Calu3 (cell line): ENCODE measurements at places on chromosomes 5 and 9. TPM values are rescaled to one million over a fixed set of nuclear protein-coding genes. Genes with fewer than 3 reads are reported as not detected.

The FBLL1 gene
- total RNA-seq: 4.9 and 6.0 TPM in 2 replicates

The GGTA1 gene
- not detected in 2 replicates for total RNA-seq

The DEPDC1B gene
- total RNA-seq: 63.1 and 80.7 TPM in 2 replicates

The ANKRD31 gene
- total RNA-seq: 1.5 and 1.7 TPM in 2 replicates

The HAVCR2 gene
- total RNA-seq: 0.17 and 0.19 TPM in 2 replicates

The SLC34A3 gene
- total RNA-seq: 0.26 and 0.34 TPM in 2 replicates

The PPIC gene
- total RNA-seq: 43.5 and 43.9 TPM in 2 replicates

The ADAMTS6 gene
- 0.86 and 1.2 TPM in 2 replicates for total RNA-seq

The RANBP17 gene
- total RNA-seq: 69.3 and 117 TPM in 2 replicates

The OBP2B gene
- total RNA-seq: not detected in 2 replicates

The PTGER4 gene
- total RNA-seq: 28.5 and 28.7 TPM in 2 replicates

The FBP1 gene
- 6.5 and 7.7 TPM in 2 replicates for total RNA-seq

GRCh38 chr5:59275510-59276324 lies 617.8 kb downstream of the PDE4D start:
- H3K4me1 ChIP-seq: no peaks in the 10 kb centered on the region
- H3K27ac ChIP-seq: peak overlapping the region; percentile 82
- H3K27me3 ChIP-seq: no peaks in the 10 kb centered on the region
- peak overlapping the region; percentile 83 for H3K4me3 ChIP-seq
- DNase-seq: peak; percentile 12
- peaks cover 8% of the 10 kb centered on the region for H3K36me3 ChIP-seq

DNA sequence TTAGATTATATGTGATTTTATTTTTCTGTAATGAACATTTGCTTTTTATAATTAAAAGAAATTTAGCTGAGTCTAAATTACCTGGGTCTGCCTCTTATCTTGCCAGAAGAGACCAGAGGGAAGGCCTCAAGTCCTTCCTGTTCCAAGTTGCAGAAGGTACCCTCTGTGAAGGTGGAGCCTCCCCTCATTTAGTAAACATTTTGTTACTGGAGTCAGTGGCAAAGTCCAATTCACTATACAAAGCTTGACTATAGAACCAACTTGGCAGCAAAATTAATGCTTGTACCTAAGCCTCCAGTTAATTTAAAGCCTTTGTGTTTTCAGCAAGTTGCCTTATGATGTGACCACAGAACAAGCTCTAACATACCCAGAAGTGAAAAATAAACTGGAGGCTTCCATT lies 42.8 kb upstream of the F2R start:
- no peaks in the 10 kb centered on the region for H3K27me3 ChIP-seq
- DNase-seq: no peak
- no peak overlapping the region for H3K4me3 ChIP-seq

DNA sequence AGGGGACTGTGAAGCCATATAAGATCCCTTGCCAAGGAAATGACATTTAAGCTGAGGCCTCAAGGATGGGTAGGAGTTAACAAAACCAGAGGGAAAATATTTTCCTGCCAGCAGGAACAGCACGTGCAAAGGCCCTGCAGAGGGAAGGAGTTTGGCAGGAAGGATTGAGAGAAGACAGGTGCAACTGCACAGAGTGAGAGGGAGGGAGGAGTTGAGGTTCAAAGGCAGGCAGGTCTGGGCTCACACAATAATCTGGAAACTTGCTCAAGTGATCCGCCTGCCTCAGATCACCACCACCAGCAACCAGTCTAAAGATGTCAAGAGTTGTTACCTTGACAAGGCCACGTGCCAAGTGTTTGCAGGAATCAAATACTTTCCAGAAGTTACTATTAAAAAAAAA lies 31.1 kb upstream of the PWWP2A start:
- DNase-seq: no peak
- H3K4me3 ChIP-seq: no peak overlapping the region
- peaks cover 7% of the 10 kb centered on the region for H3K4me1 ChIP-seq
- no peaks in the 10 kb centered on the region for H3K27me3 ChIP-seq

- H3K27ac ChIP-seq: no peak overlapping the region
- H3K36me3 ChIP-seq: no peaks in the 10 kb centered on the region
- no peaks in the 10 kb centered on the region for H3K27me3 ChIP-seq
- peaks cover 2% of the 10 kb centered on the region for H3K4me1 ChIP-seq
- DNase-seq: no peak
Observed at GRCh38 chr9:115296831-115297565, 179.0 kb upstream of the TNC start.

GRCh38 chr5:81315336-81315735 lies 13.9 kb downstream of the ZCCHC9 start:
- no peak overlapping the region for H3K4me3 ChIP-seq
- peaks cover 5% of the 10 kb centered on the region for H3K36me3 ChIP-seq

- DNase-seq: peak; percentile 26
- no peaks in the 10 kb centered on the region for H3K36me3 ChIP-seq
- peaks cover 78% of the 10 kb centered on the region for H3K27me3 ChIP-seq
- H3K4me3 ChIP-seq: no peak overlapping the region
- no peak overlapping the region for H3K27ac ChIP-seq
Observed at GRCh38 chr5:169945831-169946261, 34.4 kb downstream of the INSYN2B start.

GRCh38 chr5:103674739-103675138 lies 112.2 kb upstream of the NUDT12 start:
- DNase-seq: no peak
- H3K36me3 ChIP-seq: no peaks in the 10 kb centered on the region
- H3K27ac ChIP-seq: no peak overlapping the region
- H3K27me3 ChIP-seq: no peaks in the 10 kb centered on the region
- no peak overlapping the region for H3K4me3 ChIP-seq

DNA sequence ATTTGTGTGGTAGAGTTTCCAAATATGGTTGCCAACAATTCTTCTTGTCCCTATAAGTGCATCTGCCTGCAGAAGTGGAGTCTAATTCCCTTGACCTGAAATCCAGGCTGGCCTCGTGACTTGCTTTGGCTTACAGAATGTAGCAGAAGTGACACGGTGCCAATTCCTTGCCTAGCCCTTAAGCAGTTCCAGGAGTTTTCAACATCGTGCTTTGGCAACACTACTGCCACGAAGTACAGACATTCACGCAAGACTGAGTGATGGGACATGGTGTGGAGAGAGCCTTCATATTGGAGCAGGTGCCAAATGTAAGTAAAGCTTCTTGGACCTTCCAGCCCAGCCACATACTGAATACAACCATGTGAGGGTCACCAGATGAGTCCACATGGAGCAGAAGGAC lies 92.9 kb upstream of the NEK6 start:
- H3K36me3 ChIP-seq: no peaks in the 10 kb centered on the region
- H3K4me1 ChIP-seq: no peaks in the 10 kb centered on the region
- no peak overlapping the region for H3K27ac ChIP-seq
- DNase-seq: no peak
- no peaks in the 10 kb centered on the region for H3K27me3 ChIP-seq

DNA sequence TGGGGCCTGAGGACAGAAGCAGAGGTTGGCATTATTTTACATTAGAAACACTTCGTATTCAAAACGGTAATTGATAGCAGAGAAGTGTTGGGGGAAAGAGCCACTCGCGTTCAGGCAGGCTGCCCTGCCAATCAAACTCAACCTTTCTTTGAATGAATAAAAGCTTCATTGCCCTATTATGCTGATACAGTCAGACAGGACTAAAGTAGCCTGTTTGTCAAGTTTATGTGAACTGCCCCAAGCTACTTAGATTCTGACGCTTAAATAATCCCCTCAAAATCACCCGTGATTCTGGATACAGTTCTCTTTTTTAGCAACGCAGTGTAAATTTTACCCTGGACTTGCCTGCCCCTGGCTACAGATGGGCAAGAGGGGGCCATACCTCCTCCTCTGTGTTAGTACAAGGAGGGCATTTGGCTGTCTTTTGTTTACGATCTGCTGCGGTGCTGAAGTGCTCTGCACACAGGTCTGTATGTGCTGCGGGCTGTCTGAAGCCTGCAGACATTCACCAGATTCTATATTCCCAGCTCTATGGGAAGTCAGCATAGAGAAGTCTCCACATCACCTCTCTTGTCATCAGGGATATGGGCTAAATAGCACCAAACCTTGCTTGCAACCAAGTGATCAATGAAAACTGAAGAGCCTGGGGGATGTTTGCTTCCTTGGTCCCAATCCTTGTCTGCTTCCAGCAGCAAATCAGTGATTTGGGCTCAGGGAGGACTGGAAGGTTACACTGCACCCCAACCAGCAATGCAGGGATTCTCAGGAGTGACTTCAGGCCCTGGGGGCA lies 218.4 kb downstream of the EBF1 start:
- H3K4me1 ChIP-seq: peaks cover 9% of the 10 kb centered on the region
- no peak for DNase-seq
- no peak overlapping the region for H3K4me3 ChIP-seq
- H3K27ac ChIP-seq: no peak overlapping the region
- H3K27me3 ChIP-seq: peaks cover 73% of the 10 kb centered on the region

DNA sequence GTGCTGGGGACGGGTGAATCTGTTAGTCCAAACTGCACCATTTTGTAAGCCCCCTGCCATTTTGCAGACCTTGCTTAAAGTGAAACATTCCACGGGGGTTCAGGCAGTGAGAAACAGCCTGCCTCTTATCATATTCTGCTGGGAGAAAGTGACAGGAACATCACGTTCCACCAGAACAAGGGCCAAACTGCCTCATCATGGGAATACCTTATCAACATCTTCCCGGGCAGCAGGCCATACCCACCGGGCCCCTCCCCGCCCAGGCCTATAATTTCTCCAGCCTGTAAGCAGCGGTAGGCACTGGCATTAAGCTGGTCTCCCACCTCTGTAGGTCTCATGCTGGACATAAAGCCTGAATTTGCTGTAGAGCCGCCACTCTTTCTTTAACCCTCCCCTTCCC lies 1.5 kb upstream of the CFAP77 start:
- DNase-seq: no peak
- peaks cover 8% of the 10 kb centered on the region for H3K27me3 ChIP-seq
- H3K36me3 ChIP-seq: peaks cover 17% of the 10 kb centered on the region
- H3K4me3 ChIP-seq: no peak overlapping the region
- H3K27ac ChIP-seq: no peak overlapping the region
- H3K4me1 ChIP-seq: peaks cover 28% of the 10 kb centered on the region

DNA sequence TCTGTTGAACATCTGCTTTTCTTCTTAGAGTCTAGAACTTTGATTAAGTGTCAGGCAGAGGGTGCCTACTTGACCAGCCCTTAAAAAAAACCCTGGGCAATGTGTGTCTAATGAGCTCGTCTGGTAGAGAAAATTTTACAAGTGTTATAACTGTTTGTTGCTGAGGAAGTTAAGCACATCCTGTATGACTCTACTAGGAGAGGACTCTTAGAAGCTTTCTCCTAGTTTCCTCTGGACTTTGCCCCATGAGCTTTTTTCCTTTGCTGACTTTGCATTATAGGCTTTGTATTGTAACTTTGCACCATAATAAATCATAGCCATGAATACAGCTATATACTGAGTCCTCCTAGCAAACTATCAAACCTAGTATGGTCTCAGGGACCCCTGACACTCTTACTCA lies 39.4 kb downstream of the GNG10 start:
- no peak for DNase-seq
- no peaks in the 10 kb centered on the region for H3K4me1 ChIP-seq
- H3K4me3 ChIP-seq: no peak overlapping the region
- H3K36me3 ChIP-seq: no peaks in the 10 kb centered on the region
- no peak overlapping the region for H3K27ac ChIP-seq

GRCh38 chr9:7489036-7489435 lies 310.5 kb downstream of the DMAC1 start:
- no peak overlapping the region for H3K27ac ChIP-seq
- no peaks in the 10 kb centered on the region for H3K27me3 ChIP-seq
- no peaks in the 10 kb centered on the region for H3K36me3 ChIP-seq
- no peak overlapping the region for H3K4me3 ChIP-seq
- no peak for DNase-seq
- H3K4me1 ChIP-seq: no peaks in the 10 kb centered on the region

GRCh38 chr5:33936004-33936380 lies 194 bp upstream of the RXFP3 start:
- H3K36me3 ChIP-seq: no peaks in the 10 kb centered on the region
- DNase-seq: peak; percentile 4
- no peak overlapping the region for H3K27ac ChIP-seq
- H3K27me3 ChIP-seq: peaks cover 43% of the 10 kb centered on the region
- H3K4me3 ChIP-seq: no peak overlapping the region

DNA sequence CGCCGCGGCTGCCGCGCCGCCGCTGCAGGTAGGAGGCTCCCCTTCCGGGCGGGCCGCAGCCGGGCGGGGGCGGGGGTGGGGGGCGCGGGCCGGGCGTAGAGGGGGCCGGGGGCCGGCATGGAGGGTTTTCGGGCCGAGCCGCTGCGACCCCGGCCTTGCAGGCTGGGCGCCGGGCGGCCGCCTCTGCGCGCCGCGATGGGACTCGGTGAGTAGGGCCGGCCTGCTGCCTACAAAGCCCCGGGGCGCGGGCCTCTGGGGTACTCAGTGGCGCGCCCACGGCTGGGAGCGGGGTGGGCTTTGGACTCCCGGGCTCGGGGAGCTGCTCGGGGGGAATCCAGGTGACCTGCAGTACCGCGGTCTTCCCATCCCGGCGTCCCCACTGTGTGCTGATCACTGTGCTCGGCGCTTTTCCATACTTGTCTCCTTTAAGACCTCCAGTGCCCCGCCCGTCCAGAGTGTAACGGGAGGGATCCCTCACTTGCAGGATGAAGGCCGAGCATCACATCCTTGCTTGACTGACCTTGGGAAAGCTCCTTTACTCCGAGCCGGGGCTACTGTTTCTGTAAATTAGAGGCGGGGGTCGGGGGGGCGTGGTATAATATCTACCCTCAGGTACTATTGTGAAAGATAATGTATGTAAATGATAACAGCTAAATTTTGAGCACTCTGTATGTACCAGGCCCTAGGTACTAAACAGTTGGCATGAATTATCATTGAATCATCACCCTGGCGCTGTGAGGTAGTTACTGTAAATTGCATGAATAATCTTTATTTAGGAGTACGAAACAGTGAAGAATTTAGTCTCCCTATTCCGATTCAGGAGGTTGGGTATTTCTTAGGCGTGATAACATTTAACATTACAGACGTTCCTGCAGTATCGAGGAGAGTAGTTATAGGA lies 672 bp downstream of the MSANTD3 start:
- peak overlapping the region; percentile 89 for H3K27ac ChIP-seq
- H3K4me3 ChIP-seq: peak overlapping the region; percentile 73
- H3K27me3 ChIP-seq: no peaks in the 10 kb centered on the region
- peaks cover 29% of the 10 kb centered on the region for H3K36me3 ChIP-seq

- H3K4me1 ChIP-seq: peaks cover 13% of the 10 kb centered on the region
- no peaks in the 10 kb centered on the region for H3K27me3 ChIP-seq
- H3K36me3 ChIP-seq: peaks cover 33% of the 10 kb centered on the region
- peak overlapping the region; percentile 79 for H3K27ac ChIP-seq
- peak overlapping the region; percentile 67 for H3K4me3 ChIP-seq
Observed at GRCh38 chr9:29212397-29213387, 1639.4 kb upstream of the C9orf72 start.

- H3K27me3 ChIP-seq: no peaks in the 10 kb centered on the region
- H3K36me3 ChIP-seq: no peaks in the 10 kb centered on the region
- peaks cover 8% of the 10 kb centered on the region for H3K4me1 ChIP-seq
- H3K4me3 ChIP-seq: no peak overlapping the region
- no peak overlapping the region for H3K27ac ChIP-seq
Observed at GRCh38 chr9:36151316-36152210, 15.0 kb downstream of the GLIPR2 start.

GRCh38 chr9:131863306-131863896 lies 123.5 kb upstream of the RAPGEF1 start:
- no peaks in the 10 kb centered on the region for H3K4me1 ChIP-seq
- no peaks in the 10 kb centered on the region for H3K27me3 ChIP-seq
- no peak for DNase-seq
- no peak overlapping the region for H3K4me3 ChIP-seq
- no peak overlapping the region for H3K27ac ChIP-seq

- no peaks in the 10 kb centered on the region for H3K27me3 ChIP-seq
- H3K4me3 ChIP-seq: no peak overlapping the region
- no peak for DNase-seq
- no peaks in the 10 kb centered on the region for H3K4me1 ChIP-seq
Observed at GRCh38 chr5:5314166-5314565, 108.3 kb upstream of the ICE1 start.
